ENCODE measurements at places on chromosomes 12 and 14.

GRCh38 chr12:58537278-58537677 lies 383.0 kb downstream of the LRIG3 start:
- DNase-seq = no peak

DNA sequence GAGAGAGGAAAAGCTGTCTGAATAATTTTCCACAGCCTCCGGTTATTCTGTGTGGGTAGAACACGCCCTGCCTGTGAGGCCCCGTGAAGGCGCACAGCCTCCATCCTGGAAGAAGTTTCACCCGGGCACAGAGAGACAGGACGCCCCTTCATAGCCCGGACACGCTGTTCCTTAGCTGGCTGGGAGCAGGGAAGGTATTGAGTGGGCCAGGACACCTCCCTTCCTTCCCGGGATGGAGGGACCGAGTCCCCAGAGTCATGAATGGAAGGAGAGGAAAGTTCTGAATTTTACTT lies 135.5 kb downstream of the GCH1 start:
- no peak for DNase-seq

DNA sequence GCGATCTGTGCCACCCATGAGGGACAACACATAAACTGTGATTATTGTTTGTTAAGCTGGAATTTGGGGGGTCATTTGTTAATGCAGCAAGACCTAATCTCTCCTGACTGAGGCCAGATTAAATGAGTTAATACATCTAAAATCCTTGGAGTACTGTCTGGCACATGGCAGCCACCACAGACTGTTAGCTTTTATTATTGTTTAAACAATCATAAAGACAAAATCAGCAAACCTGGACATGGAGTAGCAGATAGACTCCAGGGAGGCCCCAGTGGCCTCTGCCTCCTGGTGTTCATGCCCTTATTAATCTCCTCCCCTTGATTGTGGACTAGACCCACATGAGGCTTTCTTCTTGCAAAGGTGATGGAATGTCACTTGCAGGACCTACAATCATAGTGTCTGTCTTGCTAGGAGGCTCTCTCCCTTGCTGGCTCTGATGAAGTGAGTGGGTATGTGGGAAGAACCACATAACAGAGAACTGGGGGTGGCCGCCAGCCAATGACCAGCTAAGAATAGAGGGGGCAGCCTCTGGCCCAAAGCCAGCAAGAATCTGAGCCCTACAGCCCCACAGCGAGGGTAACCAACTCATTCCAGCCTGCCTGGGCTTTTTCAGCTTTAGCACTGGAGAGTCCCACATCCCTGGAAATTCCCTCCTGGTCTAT lies 142.0 kb downstream of the SCARB1 start:
- DNase-seq = no peak

DNA sequence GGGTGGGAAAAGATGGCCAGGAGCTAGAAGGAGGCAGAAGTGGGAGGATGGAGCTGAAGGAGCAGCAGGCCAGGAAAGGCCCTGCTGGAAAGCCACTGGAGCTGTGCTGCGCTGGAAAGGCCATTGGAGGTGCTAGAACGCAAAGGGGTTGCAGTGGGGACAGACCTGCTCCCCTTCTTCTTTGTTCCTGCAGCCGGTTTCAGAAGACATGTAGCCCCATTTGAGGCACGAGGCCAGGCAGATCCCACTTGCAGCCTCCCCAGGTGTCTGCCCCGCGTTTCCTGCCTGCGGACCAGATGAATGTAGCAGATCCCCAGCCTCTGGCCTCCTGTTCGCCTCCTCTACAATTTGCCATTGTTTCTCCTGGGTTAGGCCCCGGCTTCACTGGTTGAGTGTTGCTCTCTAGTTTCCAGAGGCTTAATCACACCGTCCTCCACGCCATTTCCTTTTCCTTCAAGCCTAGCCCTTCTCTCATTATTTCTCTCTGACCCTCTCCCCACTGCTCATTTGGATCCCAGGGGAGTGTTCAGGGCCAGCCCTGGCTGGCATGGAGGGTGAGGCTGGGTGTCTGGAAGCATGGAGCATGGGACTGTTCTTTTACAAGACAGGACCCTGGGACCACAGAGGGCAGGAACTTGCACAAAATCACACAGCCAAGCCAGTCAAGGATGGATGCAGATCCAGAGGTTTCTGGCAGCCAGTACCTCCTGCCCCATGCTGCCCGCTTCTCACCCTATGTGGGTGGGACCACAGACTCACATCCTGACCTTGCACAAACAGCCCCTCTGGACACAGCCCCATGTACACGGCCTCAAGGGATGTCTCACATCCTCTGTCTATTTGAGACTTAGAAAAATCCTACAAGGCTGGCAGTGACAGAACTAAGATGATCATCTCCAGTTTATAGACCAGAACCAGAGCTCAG lies 2.3 kb upstream of the GPR162 start:
- no peak for DNase-seq

DNA sequence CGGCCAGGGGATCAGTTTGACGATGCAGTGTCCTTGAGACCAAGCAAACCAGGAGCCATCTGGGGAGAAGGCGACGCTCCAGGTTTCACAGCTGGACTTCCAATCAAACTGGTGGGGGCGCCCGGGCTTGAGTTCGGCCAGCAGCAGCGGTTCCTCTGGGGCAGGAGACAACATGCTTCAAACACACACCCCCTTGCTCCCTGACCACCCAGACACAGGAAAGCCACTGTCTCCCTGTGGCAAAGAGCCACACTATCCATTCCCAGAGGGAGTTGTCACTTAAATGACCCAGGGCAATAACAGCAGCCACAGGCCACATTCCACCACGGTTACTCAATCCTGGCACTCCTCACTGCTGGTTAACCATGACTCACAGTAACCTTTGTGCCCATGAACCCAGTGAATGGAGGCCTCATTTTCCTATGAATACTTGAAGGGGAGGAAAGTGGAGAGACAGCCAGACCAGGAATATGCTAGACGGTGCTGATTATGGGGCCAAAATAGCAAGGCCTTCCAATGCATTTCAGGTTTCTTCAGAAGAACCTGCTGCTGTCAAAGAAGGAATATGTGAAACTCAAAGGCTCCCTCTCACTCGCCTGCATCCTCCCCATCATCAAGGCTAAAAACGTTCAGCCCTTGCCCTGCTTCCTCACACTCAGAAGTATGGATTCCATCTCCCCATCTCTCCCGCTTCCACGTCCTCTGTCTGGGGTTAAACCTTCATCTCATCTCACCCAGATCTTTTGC lies 8.5 kb downstream of the WSB2 start:
- no peak for DNase-seq
